NCI-H2081 (cell line): ENCODE measurements at places on chromosomes 7 and 10.
A peak's percentile ranks its signal among the peaks of the same experiment; 100 is the strongest.

DNA sequence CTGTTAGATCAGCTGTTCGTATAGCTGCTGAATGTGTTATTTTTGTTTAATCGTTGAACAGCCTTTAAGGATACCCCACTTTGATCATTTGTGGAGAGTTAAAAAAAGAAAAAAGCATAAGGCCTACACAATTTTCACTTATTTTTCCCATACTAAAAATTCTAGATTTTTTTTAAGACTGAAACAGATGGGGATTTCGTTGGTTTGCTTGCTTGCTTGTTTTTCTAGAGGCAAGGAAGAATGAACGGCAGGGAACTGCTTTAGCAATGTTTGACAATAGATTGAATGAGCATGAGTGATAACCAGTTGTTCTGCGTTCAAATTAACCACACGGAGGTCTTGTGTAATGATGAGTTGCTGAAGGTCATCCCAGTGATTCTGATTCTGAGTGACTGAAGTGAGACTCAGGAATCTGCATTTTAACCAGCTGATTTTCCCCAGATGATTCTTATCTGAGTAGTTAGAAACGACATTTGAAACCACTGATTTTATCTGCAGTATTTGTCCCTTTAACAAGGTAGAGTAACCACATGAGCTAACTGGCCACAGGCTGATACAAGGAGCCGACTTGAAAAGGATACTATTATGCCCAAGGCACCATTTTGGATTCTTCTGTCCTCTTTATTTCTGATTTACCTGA lies 85.9 kb downstream of the GPR37 start:
- no peak for DNase-seq

DNA sequence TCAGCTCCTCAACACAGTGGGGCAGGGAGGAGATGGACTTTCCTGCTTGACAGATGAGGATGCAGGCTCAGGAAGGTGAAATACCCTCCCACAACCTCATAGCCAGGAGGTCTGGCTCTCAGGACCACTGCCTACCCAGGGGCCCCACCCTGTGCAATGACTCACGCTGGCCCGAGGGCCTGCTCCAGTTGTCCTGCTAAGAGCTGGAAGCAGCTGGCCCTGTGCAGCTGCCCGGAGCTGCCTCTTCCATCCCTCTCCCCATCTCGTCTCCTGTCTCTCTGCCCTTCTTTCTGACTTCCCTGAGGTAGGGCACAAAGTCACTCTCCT lies 123.9 kb downstream of the ZMIZ1 start:
- DNase-seq: no peak

DNA sequence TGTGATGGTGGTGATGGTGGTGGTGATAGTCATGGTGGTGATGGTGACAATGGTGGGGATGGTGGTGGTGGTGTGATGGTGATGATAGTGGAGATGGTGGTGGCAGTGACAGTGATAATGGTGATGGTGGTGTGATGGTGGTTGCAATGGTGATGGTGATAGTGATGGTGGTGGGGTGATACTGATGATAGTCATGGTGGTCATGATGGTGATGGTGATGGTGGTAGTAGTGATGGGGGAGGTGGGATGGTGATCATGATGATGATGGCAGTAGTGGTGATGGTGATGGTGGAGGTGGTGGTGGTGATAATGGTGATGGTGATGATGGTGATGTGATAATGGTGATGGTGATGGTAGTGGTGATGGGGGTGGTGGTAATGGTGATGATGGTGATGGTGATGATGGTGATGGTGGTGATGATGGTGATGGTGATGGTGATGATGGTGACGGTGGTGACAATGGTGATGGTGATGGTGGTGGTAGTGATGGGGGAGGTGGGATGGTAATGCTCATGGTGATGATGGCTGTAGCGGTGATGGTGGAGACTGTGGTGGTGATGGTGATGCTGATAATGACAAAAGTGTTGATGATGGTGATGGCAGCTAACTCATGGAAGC lies 4.7 kb upstream of the PWWP2B start:
- no peak for DNase-seq

DNA sequence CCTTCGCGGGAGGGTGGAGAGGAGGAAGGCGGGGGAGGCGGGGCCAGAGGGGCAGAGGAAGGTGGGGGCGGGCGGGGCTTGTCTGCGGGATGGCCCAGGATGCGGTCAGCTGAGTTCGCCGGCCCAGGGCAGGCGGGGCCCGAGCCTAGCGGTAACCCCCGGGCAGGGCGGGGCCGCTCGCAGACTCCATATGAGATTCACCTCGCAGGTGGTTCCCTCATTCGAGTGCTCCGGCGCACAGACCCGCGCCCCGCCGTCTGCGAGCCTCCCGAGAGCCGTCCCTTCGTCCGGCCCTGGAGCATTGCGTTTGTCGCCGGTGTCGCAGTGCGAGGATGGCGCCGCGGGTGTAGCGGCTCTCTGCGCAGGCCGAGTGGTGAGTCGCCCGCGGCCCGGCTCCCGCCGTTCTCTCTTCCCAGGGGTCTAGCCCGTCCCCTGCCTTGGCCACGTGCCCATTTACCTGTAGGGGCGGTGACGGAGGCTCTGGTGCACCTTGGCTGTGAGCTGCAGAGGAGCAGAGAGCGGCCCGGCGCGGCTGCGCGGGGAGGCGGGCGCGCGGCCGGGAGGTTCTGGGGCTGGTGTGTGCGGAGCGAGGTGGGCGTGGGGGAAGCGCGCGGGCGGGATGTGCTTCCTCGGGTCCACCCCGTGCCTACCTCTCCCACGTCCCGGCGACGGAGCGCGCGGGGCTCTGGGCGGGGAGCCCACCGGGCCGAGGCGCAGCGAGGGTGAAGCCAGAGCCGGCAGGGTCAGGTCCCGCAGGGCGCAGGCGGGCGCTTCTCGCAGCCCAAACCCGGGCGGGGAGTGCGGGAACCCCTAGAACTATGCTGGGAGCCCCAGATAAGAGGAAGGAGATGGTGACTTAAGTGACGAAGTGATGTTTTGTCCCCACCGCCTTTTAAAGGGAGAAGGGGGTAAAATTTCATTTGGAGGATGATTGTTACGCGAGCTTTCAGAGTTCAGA lies at the start of gene UPP1:
Gene UPP1, plus strand, starts transcription at position 220 of the 958 bp plus-strand sequence. CDS start 5,519 bp downstream, outside the sequence.
- peak; percentile 75 for DNase-seq

DNA sequence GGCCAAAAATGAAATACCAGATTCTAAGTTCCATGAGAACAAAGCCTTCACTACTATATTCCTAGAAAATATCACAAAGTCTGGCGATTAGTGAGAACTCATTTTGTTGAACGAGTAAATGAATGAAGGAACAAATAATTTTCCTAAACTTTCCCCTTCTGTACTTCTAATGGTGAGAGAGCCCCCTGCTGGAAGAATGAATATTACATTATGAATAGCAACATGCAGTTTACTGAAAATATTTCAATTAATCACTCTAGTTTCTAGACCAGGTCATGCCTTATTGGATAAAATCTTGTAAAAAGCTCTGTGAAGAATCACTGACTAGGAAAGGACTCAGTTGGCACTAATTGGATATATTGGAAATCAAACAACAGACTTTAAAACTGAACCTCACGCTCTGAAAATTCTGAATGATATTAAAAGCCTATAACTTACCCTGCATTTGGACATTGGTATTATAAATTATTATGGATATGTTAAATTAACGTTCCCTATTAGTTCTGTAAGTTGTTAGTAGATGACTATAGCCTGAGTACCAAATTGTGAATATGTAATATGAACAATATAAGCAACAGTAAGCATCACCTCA lies 32.4 kb upstream of the MTPN start:
- DNase-seq: peak; percentile 51

- DNase-seq: no peak
These were observed 30.4 kb downstream of the A1CF start for GRCh38 chr10:50855015-50855414.

DNA sequence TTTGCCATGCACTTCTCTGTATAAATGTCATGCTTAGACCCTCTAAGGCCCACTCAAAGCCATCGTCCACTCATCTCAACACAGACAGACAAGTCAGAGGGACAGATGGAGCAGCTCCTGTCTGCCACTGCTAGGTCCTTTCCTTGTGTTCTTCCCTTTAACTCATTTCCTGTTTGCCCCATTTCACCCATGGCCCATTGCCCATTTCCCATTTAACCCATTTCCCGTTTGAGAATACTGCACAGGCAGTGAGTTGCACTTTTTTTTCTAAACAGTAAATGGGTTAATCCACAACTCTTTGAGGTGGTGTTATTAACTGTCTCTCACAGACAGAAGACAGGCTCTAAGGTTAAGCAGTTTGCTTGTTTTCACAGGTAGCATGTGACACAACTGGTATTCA lies 179.3 kb downstream of the NPSR1 start:
- peak; percentile 47 for DNase-seq

GRCh38 chr10:95327367-95327766 lies 36.6 kb upstream of the PDLIM1 start:
- peak; percentile 57 for DNase-seq

DNA sequence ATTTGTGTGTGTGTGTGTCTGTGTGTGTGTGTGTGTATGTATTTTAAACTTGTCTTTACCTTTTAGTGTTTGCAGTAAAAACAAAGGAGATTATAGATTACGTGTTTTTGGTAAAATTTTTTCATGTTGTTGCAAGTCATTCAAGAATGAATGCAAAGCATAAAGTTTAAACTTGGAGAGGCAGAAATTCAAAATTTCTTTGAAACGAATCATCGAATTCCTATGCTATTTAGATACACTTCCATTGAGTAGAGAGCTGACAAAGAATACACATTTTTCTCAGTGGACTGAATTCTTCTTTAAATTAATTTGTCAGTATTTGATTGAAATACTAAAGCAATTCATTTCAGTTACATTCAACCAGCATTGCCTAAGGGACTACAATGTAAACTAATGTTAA lies 66.0 kb upstream of the HDAC9 start:
- no peak for DNase-seq

DNA sequence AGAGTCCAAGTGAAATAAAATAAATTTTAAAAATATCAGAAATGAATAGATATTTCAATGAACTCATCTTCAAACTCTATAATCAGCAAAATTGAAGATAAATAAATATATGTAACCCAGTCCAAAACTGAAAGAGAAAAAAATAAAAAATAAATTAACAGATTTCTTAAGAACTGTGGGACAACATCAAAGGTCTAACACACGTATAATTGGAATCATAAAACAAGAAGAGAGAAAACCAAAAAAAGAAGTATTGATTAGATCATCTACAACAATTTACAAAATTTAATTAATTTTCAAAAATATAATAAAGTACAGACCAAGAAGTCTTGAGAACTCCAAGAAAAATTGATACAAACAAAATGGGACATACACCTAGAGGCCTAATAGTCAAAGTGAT lies 625.8 kb upstream of the SORCS1 start:
- no peak for DNase-seq

DNA sequence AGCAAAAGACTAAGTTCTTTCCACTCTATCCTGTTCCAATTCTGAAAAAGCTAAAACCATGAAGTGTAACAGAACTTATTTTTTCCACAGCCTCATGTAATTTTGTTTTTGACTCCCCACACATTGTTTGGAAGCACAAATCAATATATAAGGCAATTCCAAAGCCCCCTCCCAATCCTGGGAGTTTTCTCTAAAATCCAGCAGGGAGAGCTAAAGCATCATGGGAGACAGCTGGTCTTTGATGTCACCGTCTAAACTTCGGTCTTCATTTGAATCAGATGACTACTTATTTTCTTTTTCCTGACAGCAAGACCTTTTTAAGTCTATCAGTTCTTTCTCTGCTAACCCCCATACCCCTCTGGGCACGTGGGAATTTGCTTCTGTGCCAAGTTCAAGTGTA lies 33.3 kb upstream of the PON1 start:
- DNase-seq: no peak
